ENCODE measurements at places on chromosomes 5 and 9.

DNA sequence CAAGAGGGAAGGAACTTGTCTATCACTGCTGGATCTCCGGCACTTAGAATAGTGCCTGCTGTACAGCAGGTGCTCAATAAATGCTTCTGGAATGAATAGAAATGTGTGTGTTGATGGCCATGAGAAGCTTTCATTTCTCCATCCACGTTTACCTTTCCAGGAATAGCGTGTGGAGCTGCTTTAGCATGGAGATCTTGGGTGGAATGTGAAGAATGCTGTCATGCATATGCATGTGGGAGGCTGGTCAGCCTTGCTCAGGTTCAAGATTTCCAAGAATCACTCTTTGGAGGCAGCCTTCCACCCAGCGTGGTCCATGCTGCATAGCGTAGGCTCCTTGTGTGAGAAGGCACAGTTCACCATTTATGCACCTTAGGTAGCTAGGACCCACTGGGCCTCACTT lies 19.2 kb downstream of the COL15A1 start:
- no peak for DNase-seq

GRCh38 chr5:131022811-131023497 lies 142.1 kb downstream of the HINT1 start:
- no peak for DNase-seq

DNA sequence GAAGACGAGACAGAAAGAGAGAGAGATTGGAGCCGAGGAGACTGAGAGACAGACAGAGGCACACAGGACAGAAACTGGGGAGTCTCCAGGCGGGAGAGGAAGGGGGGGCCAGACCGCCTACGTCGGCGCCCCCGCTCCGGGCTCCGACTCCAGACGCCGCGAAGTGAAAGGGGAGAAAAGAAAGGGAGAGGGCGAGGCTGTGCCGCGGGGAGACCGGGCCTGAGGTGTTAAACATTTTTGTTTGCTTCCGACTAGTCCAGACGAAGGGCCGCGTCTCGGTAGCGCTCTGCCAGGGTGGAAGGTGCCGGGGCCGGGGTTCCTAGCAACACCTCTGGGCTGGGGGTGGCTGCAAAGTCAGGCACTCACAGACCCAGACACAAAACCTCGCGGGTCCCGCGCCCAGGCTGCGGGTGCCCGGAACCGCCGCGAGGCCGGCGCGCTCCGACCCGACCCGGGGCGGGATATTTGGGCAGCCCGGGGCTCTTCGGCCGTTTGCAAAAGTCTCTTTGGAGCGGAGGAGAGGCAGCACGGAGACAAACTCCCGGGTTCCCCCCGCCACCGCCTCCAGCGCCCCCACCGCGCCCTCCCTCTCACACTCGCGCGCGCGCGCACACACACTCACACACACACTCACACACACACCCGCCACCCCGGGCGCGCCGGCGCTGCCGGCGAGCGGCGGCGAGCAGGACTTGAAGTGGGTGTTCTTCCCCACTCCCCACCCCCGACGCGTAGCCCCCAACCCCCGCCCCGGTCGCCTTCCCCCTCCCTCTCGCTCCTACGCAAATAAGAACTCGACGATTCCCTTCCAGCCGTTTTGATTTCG lies 626 bp upstream of the FST start:
- peak; percentile 39 for DNase-seq

GRCh38 chr5:154370813-154371212 lies 75.0 kb upstream of the SAP30L start:
- DNase-seq: no peak

DNA sequence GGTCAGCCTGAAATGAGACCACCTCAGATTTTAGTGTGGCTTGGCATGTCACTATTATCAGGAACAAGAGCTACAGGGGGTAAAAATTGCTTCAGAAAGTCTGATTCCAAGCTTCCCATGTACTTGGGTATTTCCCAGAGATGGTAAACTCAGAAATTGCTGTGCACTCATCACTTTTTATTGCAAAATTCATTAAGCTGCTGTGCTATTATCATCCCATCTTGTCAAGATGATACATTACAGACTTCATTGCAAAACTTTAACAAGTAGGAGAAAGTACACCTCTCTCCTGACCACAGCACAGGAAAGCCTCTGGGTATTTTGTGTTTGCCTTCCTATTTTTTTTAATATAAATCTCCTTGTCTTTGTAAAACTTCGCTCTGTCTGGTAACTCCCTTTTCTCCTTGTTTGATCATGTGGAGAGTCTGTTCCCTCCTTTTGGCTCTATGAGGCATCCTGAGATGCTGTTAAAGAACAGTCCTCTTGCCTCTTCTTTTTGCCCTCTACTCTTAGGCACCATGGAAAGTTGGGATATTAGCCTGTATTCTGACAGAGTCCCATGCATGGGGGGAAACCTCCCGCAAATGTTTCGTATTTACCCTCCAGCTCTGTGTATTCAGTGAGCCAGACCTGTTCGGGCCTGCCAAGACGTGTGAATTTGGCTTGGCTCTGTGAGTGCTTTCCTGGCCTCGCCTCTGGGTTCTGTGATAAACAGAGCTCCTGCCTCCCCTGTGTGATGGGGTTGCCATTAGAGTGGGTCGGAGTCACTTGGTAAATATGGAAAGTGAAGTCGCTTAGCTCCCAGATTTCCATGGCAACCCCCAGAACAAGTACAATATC lies 260.7 kb downstream of the NR3C1 start:
- peak; percentile 82 for DNase-seq

DNA sequence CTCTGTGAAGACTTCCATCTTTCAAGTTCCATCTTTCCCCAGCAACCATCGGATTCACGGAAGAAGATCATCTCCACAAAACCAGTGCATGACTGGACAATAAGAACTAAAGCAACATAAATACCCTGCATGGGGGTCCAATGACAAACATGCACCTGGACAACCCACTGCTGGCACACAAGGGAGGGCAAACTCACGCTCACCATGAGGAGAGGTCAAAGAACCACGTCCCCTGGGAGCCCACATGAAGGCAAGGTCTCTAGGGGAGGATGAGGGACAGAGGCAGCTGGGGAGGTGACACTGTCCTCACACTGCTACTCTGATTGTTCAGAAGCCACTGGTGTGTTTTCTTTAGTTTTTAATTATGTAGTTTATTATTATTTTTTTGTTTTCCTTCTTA lies 190.8 kb downstream of the MED10 start:
- DNase-seq: no peak

- DNase-seq: no peak
These were observed 478.9 kb downstream of the PSAT1 start for GRCh38 chr9:78775696-78776295.

DNA sequence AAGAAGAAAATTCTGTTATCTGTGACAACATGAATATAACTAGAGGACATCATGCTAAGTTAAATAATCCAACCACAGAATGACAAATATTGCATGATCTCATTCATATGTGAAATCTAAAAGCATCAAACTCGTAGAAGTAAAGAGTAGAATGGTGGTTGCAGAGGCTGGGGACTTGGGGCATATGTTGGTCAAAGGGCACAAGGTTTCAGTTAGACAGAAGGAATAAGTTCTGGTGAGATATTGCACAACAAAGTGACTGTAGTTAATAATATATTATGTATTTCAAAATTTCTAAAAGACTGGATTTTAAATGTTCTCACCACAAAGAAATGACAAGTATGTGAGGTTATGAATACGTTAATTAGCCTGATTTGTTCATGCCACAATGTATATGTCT lies 24.8 kb downstream of the GRIA1 start:
- no peak for DNase-seq

DNA sequence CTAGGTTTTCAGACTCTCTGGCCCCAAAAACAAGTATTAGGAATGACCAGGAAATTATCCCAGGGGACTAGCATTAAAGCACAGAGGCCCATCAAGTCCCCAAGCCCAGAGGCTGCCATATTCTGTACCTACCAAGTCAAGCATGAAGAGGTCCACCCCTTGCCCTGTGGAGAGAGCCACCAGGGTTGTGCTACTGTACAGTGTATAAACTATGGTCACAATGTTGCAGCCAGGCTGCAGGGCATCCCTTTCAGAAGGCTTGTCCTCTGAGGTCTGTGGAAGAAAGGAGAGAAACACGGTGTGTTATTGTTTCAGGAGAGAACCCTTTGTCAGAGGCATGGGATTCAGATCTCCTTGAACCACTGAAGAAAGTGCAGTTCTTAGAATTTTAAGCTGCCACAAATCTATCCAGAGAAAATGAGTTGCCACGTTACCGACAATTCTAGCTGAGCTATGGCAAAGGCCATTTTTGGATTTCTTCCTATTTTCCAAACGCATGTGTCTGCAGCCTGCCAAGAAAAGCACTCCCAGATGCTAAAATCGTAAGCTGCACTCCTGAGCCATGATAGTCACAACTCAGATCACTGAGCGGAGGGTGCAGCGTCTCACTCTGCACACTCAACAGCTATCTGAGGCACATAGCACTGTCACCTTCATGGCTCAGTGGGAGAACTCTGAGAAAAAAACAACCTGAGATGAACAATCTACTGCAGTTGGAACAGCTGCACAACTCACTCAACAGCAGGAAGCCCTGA lies 45.5 kb upstream of the SPATA31E1 start:
- DNase-seq: no peak

DNA sequence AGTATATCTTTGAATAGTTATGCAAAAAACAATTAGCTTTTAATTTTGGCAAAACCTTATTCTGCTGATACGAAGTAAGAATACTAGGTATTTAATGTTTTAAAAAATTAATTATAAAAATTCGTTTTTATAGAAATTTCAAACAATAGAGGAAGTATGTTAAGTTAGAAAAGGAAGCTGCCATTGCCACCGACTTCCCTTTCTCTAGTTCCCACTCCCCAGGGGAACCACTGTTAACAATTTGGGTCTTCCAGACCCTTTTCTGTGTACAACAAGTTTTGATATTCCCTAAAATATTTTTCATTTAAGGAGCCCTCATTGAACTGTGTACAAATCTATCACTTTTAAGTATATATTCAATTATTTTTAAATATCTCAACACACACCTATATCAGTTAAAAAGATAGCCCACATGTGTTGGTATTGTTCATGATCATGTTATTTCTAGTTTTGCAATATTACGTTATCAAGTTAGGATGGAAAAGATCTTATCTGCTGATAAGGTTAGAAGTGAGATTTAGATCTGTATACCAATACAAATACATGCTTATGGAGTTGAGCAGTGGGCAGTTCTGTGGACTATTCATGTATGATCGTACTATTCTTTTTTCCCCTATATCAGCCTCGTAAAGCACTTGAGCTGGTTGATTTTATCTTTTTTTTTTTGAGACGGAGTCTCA lies 25.9 kb downstream of the NDFIP1 start:
- DNase-seq: no peak

DNA sequence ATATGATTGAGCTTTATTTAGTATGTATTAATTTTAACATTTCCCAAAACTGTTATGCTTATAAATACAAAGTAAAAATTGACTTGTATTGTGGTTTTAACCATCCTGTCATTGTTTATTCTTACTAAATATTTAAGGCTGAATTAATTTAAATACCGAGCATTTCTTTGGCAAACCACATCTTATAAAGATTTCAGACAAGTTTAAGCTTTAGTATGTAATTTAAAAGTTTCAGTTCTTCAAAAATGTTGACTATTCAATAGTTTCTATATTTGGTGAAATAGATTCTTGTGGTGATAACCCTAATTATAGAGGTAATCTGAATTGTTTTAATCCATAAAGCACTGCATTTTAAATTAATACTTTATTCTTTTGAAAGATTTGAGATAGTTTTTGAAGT lies 65.5 kb downstream of the CCNH start:
- no peak for DNase-seq
